ENCODE measurements at places on chromosomes 6 and 20.

GRCh38 chr20:38805502-38805957, at the start of gene PPP1R16B:
Gene PPP1R16B (plus strand): TSS chr20:38805697. CDS start chr20:38835926, 30,229 bp downstream.
- DNase-seq: no peak

GRCh38 chr6:113690281-113691259, 166.6 kb upstream of the MARCKS start:
- peak; percentile 80 for DNase-seq

GRCh38 chr20:23649830-23650417, 12.2 kb upstream of the CST3 start:
- no peak for DNase-seq

DNA sequence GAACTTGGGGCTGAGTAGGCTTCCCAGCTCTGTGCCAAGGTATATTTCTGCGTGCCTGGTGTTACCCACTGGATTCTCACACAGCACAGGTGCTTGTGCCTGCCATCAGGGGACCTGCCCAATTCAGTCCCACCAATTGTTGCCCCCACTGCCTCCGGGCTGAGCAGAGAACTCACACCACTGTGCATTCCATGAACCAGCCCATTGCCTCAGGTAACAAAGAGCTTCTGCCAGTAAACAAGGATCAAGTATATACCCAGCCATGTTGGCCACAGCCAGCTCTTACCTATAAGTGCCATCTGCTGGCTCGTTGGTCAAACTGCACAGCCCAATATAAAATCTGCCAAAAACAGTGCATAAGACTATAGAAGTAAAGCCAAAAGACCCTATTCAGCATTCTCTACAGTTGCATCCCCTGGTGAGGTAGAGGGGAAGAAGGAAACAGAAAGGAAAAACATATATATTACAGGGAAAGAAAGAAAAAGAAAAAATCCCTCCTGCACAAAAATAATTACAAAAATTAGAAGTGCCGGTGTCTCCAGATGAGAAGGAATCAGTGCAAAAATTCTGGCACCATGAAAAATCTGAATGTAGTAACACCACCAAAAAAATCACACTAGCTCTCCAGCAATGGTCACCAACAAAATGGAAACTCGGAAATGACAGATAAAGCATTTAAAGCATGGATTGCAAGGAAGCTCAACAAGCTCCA, 241.4 kb downstream of the IBTK start:
- DNase-seq: no peak

DNA sequence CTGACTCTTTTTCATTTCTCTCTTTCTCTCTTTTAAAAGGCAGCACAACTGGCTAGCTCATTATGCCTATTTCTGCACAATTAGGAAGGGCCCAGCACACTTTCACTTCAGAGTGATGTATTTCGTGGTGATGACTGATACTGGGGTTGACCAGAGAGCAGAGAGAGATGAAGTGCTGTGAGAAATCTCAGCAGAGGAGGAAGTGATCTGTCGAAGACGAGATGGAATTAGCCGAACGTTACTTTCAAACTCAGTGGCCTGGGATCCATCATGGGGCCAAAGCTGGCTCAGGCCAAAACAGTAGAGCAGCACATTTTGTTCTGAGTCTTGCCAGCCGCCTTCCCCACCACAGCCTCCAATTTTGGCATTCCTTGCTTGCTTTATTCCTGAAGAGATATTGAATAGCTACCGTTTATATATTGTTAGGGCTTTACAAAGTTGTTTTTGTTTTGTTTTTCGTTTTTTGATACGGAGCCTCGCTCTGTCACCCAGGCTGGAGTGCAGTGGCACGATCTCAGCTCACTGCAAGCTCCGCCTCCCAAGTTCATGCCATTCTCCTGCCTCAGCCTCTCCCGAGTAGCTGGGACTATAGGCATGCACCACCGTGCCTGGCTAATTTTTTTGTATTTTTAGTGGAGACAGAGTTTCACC, 213.2 kb upstream of the ECI2 start:
- DNase-seq: no peak

- DNase-seq: no peak
Observed at GRCh38 chr6:168067081-168067759, 11.8 kb downstream of the FRMD1 start.
